ENCODE measurements at places on chromosomes 12 and 14.

- no peak for DNase-seq
Measured at GRCh38 chr14:39988939-39989338, 556.7 kb upstream of the FBXO33 start.

- DNase-seq, result no peak
Measured at GRCh38 chr12:3683670-3684069, 69.2 kb downstream of the CRACR2A start.

- DNase-seq, result no peak
Measured at GRCh38 chr12:85060916-85061315, 24.8 kb downstream of the LRRIQ1 start.

DNA sequence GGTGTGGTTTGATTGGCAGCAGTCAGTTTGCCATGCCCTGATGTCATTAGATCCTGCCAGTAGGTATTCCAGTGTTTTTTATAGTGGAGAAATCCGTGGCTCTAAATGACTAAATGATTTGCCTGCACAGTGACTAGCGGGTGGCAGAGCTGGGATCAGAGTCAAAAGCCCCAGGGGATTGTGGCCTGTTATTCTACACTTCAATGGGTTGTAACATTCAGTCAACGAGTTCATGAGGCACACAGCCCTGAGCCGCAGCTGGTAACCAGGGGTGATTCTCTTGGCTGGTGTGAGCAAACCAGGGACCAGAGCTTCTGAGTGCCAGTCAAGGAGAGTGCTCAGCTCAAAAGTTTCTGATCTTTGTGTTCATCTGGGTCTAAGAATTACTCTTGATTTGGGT lies 1.8 kb downstream of the MYH6 start:
- DNase-seq, result no peak

GRCh38 chr12:23335593-23335992 lies 613.9 kb downstream of the SOX5 start:
- no peak for DNase-seq

GRCh38 chr14:69364378-69364777 lies 33.7 kb downstream of the ERH start:
- no peak for DNase-seq

DNA sequence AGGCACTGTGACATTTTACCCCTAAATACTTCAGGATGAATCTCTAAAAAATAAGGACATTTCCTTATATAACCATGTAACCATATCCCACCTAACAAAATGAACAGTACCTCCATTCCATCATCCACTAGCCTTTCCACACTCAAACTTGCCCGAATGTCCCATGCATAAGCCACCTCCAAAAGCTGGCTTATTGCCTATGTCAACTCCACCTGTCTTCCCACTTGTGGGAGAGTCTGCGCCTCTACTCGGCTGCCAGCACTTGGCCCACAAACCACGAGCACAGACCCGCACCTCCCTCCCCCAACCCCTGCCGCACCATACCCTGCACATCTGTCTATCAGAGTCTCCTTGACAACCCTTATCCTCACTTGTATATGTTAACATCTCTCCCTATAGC lies 165.8 kb downstream of the CALM1 start:
- no peak for DNase-seq

GRCh38 chr12:31011336-31011735 lies 62.3 kb upstream of the DDX11 start:
- no peak for DNase-seq

Measured in esophagus squamous epithelium (tissue), 5 donors.